CD8-positive, alpha-beta memory T cell (primary cell): ENCODE measurements at places on chromosomes 5 and 9.

DNA sequence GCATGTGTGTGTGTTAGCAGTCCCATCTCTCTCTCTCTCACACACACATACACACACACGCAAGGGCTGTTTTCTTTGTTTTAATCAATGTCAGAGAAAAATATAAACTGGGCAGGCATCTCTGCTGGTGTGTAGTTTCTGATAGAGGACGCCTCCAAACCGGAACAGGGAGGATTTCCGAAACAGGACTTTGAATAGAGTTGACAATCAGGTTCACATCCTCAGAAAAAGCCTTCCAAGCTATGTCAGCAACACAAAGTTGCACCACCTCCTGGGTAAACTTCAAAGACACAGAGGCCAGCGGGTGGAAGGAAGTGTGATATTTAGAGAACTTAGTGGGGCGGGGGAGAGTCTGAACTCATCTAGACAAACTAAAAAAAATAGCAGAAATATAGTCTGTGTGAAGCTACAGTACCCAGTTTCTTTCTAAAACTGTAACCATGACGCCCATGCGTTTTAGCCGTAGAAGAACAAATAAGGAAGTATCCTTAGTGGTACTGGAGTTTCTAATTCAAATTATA is 1.2 kb downstream of the ST8SIA4 start:
- peak; percentile 86 for DNase-seq

GRCh38 chr5:142618130-142618523 is 67.8 kb downstream of the FGF1 start:
- DNase-seq = no peak

DNA sequence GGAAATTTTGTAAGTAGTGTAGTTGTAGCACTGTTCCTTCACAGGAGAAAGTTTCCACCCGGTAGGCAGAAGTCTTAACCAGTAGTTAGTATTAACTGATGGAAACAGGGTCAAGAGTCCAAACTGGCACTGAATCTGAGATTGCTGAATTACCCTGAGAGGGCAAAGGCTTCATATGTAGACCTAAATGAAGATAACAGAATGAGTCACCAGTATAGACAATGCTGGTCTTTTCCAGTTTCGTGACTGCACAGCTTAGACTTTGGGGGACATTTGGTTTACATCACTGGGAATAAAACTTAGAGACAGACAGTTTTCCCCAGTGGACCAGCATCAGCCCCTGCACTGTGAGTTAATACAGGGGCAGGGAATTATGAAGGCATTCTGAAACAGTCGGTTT is 60.5 kb downstream of the PCSK5 start:
- DNase-seq = no peak

GRCh38 chr9:12439267-12439666 is 253.9 kb upstream of the TYRP1 start:
- no peak for DNase-seq

DNA sequence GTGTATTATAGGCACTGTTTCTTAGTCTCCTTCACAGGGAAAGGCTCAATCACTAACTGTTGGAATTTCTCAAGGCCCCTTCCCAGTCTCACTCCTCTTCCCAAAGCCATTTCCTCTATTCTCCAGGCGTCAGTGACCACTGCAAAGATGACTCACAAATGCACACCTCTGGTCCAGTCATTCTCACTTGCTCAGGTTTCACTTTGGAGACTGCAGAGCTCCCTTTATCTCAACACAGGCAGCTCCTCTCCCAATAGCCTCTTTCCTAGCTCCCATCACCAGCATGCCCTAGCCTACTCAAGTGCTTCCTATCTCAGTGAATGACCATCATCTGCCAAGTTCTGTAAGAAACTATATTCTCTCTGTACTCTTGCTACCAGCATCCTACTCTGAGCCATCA is 323.6 kb downstream of the NTRK2 start:
- no peak for DNase-seq

- DNase-seq = no peak
Observed at GRCh38 chr9:94082553-94082952, 1.7 kb upstream of the PTPDC1 start.
